ENCODE measurements at places on chromosomes 6 and 20.

- peaks cover 1% of the 10 kb centered on the region for H3K4me1 ChIP-seq
- H3K36me3 ChIP-seq, result no peaks in the 10 kb centered on the region
- H3K27ac ChIP-seq, result no peak overlapping the region
- no peak overlapping the region for H3K4me3 ChIP-seq
- no peak for DNase-seq
- H3K27me3 ChIP-seq, result peaks cover 55% of the 10 kb centered on the region
Measured at GRCh38 chr20:22583773-22584521, 425 bp downstream of the FOXA2 start.

DNA sequence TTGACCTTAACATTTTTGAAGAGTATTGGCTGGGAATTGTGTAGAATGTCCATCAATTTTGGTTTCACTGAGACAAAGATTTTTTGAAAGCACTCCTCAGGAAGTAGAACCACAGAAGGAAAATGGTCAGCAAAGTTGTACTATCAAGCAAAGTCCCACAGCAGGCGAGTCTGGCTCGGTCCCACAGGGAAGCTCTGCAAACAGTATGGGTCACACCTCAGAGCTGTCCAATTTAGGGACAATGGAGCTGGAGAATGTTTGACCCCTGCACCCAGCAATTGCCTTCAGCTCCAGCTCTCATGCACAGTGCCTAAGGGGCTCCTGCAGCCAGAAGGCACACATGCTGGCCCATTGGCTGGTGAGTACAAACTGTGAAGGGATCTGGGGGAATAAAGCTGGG is 147.0 kb downstream of the MAFB start:
- no peak overlapping the region for H3K27ac ChIP-seq
- H3K27me3 ChIP-seq, result peaks cover 13% of the 10 kb centered on the region
- no peak for DNase-seq

DNA sequence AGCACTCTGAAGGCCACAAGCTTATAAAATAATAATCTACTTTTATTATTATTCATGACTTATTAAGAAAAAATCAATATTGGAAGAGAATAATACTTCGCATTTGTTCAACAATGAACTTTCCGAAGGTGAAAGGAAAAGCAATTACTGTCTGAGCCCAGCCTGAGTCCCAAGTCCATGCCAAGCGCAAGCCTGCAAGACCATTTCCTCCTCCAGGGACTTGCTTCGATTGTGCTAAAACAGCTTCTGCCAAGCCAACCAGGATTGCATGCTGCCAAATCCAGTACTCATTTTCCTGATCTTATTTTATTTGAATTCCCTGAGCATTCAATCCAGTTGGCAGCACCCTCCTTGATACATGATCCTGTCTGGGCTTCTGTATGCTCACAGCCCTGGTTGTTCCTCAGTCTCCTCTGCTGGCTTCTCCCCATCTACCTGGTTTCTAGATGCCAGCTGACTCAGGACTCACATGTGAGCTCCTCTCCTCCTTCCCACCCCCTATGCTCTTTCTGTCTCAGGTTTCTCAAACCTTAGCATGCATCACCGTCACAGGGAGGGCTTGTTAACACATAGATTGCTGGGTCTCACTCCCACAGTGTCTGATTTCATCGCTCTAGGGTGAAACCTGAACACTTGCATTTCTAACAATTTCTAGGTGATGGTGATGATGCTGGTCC is 55.9 kb upstream of the PSMF1 start:
- H3K36me3 ChIP-seq, result peaks cover 6% of the 10 kb centered on the region
- no peak overlapping the region for H3K4me3 ChIP-seq
- DNase-seq, result no peak
- H3K27ac ChIP-seq, result no peak overlapping the region
- H3K4me1 ChIP-seq, result no peaks in the 10 kb centered on the region

DNA sequence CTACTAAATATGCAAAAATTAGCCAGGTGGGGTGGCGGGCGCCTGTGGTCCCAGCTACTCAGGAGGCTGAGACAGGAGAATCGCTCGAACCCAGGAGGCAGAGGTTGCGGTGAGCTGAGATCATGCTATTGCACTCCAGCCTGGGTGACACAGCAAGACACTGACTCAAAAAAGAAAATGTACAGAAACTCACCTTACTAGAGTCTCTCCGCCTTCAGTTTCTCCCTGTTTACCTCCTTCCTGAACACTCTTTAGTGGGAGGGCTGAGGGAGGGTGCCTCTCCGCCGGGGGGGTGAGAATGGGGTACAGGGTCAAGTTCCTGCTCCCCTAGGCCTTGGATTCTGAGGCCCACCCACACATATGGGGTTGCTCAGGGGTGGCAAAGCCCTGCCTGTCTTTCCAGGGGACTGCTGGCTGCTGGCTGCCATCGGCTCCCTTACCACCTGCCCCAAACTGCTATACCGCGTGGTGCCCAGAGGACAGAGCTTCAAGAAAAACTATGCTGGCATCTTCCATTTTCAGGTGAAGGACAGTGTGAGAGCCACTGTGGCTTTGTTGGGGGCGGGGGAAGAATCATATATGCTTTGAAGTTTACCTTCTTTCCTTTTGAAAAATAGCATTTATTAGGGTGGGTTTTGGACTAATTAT is 13.4 kb downstream of the CAPN11 start:
- H3K27me3 ChIP-seq, result peaks cover 2% of the 10 kb centered on the region
- no peak for DNase-seq
- no peak overlapping the region for H3K27ac ChIP-seq
- no peaks in the 10 kb centered on the region for H3K36me3 ChIP-seq
- no peak overlapping the region for H3K4me3 ChIP-seq

DNA sequence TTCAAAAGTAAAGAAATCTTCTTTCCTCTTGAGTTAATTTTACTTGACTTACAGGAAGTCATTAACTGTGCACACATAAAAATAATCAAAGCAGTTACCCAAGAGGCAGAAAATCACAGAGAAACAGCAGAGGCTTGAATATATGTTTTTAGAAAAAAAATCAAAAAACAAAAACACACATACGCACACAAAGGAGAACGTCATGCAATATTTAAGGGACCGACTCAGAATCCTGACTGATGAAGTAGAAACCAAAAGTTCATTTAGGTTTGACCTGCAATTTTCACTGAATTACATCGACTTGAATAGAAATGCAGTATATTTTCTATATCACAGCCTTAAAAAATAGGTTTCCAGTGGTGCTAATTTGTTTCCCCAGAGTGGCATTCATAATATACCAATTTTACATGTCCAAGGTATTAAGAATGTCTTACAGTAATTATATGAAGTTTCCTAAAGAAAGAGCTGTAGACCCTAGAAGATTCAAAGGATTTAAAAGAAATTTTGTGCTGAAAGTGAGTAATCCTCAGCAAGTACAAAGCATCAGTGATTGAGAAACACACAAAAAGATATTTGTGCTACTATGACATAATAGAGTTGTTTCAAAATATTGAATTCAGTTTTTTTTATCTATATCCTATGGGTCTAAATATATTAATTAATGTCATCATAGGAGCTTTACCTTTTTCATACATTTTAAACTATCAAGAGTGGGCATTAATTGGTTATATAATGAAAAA is 358.5 kb upstream of the RUNX2 start:
- H3K4me3 ChIP-seq, result peak overlapping the region; percentile 79
- H3K36me3 ChIP-seq, result no peaks in the 10 kb centered on the region
- H3K27me3 ChIP-seq, result no peaks in the 10 kb centered on the region
- peaks cover 57% of the 10 kb centered on the region for H3K4me1 ChIP-seq
- no peak for DNase-seq

GRCh38 chr6:89597988-89598387 is 40.6 kb downstream of the LYRM2 start:
- no peaks in the 10 kb centered on the region for H3K27me3 ChIP-seq
- H3K4me1 ChIP-seq, result peaks cover 15% of the 10 kb centered on the region
- no peak overlapping the region for H3K4me3 ChIP-seq

- H3K27me3 ChIP-seq, result peaks cover 6% of the 10 kb centered on the region
- no peak overlapping the region for H3K27ac ChIP-seq
- DNase-seq, result no peak
- no peak overlapping the region for H3K4me3 ChIP-seq
- H3K4me1 ChIP-seq, result peaks cover 6% of the 10 kb centered on the region
Measured at GRCh38 chr6:132153221-132153898, 202.2 kb upstream of the CCN2 start.

DNA sequence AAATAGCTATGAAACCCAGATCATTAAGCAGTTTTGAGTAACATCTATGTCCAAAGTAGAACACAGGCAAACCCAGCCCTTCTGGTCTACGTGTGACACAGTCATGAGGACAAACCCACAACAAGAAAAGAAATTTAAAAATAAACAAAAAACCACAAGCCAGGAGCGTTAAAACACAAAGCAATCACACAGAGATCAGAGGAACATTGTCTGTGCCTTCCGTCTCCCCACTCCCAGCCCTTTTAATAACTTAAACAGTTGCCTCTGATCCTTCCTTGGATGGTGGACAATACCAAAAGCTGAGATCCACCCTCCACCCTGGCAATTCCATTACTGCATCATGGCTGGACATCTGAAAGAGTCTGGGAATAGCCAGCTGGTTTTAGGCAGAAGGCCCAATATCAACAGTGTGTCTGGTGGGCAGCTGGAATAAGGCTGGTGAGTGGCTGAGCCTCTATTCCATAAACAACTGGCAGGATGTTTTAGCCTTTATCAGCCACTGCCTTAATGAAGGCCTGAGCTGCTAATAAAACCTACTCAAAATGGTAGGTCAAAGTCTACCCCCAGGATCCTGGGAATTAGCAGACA is 15.7 kb upstream of the LAMA4 start:
- H3K27ac ChIP-seq, result no peak overlapping the region
- no peak for DNase-seq
- peaks cover 7% of the 10 kb centered on the region for H3K27me3 ChIP-seq
- H3K4me1 ChIP-seq, result peaks cover 3% of the 10 kb centered on the region
- H3K4me3 ChIP-seq, result no peak overlapping the region

GRCh38 chr6:127851197-127851596 is 49.7 kb downstream of the THEMIS start:
- no peak overlapping the region for H3K4me3 ChIP-seq
- peaks cover 84% of the 10 kb centered on the region for H3K4me1 ChIP-seq
- H3K27ac ChIP-seq, result no peak overlapping the region
- H3K27me3 ChIP-seq, result no peaks in the 10 kb centered on the region
- no peak for DNase-seq
- peaks cover 87% of the 10 kb centered on the region for H3K36me3 ChIP-seq

GRCh38 chr6:3560211-3560610 is 103.4 kb upstream of the SLC22A23 start:
- no peak overlapping the region for H3K27ac ChIP-seq
- no peak overlapping the region for H3K4me3 ChIP-seq
- peaks cover 19% of the 10 kb centered on the region for H3K27me3 ChIP-seq
- no peaks in the 10 kb centered on the region for H3K4me1 ChIP-seq
- no peak for DNase-seq
- no peaks in the 10 kb centered on the region for H3K36me3 ChIP-seq

DNA sequence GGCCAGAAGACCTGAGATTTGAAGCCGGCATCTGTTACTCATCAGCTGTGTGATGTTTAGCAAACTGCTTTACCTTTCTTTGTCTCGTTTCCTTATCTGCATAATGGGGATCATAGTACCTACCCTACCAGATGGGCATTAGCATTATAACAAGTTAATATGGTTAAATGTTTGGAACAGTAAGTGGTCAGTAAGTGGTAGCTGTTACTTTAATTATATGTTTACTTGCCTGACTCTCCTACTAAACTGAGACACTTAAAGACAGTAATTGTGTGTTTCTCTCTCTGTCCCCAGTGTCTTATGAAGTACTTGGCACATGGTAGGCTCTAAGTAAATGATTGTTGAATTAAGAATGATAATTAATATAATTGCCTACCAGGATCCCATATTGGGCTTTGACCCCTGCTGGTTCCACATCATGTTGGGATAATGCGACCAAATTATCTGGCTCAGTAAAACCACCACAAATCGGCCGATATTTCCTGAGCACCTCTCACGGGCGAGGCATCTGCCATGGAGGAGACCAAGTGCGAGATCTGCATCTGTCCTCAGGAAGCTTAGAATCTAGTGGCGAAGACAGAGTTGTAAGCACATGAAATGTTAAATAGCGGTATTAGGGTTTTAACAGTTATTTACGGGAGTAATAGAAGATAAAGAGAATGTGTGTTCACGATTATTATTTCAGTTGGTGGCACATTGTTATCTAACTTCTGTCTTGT is 31.4 kb downstream of the PTK7 start:
- DNase-seq, result no peak
- H3K4me1 ChIP-seq, result peaks cover 5% of the 10 kb centered on the region
- H3K27me3 ChIP-seq, result no peaks in the 10 kb centered on the region
- H3K36me3 ChIP-seq, result no peaks in the 10 kb centered on the region
- H3K27ac ChIP-seq, result no peak overlapping the region

DNA sequence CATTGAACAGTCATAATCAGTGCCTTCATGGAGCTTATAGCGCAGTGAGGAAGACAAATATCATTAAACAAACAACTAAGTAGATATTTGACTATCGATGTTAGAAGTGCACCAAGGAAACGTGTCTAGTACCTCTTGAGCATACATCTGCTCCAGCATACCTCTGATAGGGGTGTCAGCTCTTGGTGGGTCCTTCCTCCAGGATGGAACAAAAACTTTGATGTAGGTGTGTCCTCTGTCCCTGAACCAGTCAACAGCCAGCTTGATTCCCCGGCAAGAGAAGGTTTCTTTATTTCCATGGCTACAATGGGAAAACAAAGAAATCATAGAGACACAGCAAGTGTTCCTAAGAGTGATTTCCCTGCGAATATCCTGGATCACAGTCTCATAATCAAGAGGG is 23.1 kb downstream of the ZC3H12D start:
- no peak overlapping the region for H3K4me3 ChIP-seq
- no peak overlapping the region for H3K27ac ChIP-seq
- no peaks in the 10 kb centered on the region for H3K27me3 ChIP-seq
- H3K36me3 ChIP-seq, result no peaks in the 10 kb centered on the region
- H3K4me1 ChIP-seq, result peaks cover 7% of the 10 kb centered on the region

- no peaks in the 10 kb centered on the region for H3K27me3 ChIP-seq
- no peaks in the 10 kb centered on the region for H3K36me3 ChIP-seq
- H3K4me3 ChIP-seq, result no peak overlapping the region
Measured at GRCh38 chr6:52568320-52568719, 8.5 kb downstream of the TRAM2 start.

DNA sequence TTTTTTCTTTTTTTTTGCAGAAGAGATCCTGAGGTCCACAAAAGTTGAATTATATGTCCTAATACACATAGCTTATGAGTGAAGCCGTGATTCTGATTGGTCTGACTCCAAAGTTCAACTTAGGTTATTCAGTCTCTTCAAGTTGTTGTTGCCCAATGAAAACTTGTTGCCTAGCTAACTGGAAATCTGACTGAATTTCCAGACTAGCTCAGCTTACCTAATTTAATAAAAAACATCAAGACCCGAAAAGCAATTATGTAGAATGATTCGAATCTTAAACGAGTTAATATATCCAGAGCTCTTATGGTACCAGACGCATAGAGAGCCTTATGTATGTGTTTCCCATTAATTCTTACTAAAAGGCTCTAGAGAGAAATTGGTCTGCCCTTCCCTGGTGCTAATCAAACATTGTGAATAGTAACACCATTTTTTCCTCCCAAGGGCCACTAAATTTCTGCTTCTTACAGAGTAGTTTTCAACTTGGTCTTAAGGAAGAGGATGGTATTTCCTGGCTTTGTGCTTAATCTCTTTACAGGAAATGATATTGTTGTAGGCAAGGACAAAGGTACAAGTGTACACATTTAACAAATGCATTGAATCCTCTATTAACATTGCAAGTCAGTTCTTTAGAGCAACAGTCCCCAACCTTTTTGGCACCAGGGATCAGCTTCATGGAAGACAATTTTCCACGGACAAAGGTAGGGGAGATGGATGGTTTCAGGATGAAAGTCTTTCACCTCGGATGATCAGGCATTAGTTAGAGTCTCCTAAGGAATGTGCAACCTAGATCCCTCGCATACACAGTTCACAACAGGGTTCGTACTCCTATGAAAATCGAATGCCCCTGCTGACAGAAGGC is 107.9 kb downstream of the TSHZ2 start:
- DNase-seq, result no peak
- no peaks in the 10 kb centered on the region for H3K36me3 ChIP-seq
- H3K27ac ChIP-seq, result no peak overlapping the region
- no peaks in the 10 kb centered on the region for H3K27me3 ChIP-seq
- no peak overlapping the region for H3K4me3 ChIP-seq
- peaks cover 12% of the 10 kb centered on the region for H3K4me1 ChIP-seq
